CD4-positive, alpha-beta T cell treated with Interleukin-4 for 1 hour (primary cell): ENCODE measurements at places on chromosomes 12 and 14.

GRCh38 chr12:99997806-99998205 lies 13.1 kb upstream of the ANKS1B start:
- DNase-seq, result no peak

DNA sequence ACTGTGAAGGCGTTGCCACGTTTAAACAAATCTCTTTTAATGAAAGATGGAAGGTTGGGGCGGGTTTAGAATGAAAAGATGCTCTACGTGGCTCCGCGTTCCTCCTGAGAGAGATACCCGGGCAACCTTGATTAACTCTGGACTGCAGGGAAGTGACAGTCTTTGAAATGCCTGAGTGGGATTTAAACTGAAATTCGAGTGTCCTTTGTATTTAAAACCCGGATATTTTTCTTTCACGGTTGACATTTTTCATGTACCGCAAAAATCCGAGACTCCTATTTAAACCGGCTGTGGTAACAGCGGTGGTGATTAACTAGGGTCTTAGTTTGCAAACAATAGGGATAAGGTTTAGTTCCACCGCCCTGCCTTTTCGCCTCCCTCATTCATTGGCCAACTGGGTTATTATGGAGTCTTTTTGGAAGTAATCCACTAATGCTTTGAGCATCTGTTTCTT lies 707 bp downstream of the G2E3 start:
- no peak for DNase-seq

GRCh38 chr14:99891900-99892299 lies 98.7 kb downstream of the EML1 start:
- no peak for DNase-seq

GRCh38 chr12:12171991-12172511 lies 94.8 kb downstream of the LRP6 start:
- peak; percentile 14 for DNase-seq

GRCh38 chr12:49529414-49529813 lies 9.4 kb upstream of the KCNH3 start:
- no peak for DNase-seq

GRCh38 chr14:35414365-35414764 lies 9.8 kb upstream of the NFKBIA start:
- DNase-seq, result no peak

- DNase-seq, result no peak
Observed at GRCh38 chr14:41130274-41130673, 476.4 kb upstream of the LRFN5 start.

DNA sequence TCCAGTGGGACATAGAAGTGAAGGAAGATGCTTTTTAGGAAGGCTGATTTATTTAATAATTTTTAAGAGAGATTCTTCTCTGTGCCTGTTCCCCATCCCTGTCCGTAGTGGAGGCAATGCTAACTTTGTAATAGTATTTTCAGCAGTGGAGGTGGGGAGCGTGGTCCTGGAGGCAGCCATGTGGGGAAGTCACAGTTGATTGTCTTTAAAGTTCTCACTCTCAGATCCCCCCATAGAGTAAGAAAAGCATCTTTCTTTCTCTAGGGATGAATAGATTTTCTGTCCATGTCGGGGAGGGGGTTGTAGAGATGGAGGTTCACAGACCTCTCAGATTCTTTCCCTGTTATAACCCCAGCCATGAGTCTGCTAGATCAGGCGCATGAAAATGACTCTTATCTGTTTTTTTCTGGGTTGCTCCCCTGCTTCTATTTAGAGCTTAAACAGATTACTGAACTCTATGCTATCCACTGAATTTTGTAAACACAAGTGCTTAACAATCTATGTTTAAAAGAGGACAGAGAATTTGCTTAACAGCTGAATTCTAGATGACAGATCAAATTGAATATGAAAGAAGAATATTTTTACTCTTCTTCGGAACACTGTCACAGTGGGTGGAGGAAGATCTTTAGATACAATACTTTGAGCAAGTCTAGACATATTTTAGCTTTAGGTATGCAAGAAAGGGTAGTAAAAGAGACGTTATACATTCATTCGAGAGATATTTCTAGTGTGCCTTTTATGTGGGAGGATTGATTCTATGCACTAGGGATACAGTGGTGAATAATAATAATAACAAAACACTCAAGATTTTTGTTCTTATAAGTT lies 25.3 kb downstream of the TMEM117 start:
- DNase-seq, result no peak

GRCh38 chr14:25150401-25150800 lies 100.5 kb upstream of the STXBP6 start:
- DNase-seq, result no peak

- no peak for DNase-seq
Observed at GRCh38 chr12:113818833-113819232, 147.3 kb downstream of the RBM19 start.

DNA sequence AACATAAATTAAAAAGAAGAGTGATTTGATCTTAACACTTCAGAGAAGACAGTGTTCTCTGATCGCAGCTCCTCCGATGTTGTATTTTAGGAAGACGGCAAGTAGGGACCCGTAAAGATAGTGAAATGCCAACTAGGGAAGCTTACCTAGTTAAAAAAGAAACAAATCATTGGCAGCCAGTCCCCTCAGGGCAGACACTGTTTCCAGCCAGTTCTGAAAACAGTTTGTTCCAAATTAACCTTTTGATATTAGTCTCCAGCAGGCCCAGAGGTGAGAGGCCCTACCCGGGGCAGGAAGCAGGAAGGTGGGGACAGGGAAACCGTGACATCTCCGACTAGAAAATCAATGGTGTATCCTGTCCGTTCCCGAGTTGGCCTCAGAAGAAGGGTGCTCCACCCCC lies 56.0 kb downstream of the KSR2 start:
- no peak for DNase-seq

DNA sequence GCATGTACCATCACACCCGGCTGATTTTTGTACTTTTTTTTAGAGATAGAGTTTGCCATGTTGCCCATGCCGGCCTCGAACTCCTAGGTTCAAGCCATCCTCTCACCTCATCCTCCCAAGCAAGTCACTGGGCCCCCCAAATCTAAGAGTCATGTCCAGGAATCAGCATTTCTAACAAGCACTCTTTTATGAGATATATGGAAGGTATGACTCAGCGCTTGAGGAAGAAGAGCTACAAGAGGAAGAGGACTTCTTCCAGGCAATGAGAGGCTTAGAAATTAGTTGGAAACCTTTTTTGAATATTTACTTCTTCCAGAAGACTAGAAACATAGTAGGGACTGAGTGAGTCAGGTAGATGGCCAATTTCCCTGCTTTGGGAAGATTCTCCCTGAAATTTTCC lies 114.5 kb downstream of the HMGA2 start:
- no peak for DNase-seq

DNA sequence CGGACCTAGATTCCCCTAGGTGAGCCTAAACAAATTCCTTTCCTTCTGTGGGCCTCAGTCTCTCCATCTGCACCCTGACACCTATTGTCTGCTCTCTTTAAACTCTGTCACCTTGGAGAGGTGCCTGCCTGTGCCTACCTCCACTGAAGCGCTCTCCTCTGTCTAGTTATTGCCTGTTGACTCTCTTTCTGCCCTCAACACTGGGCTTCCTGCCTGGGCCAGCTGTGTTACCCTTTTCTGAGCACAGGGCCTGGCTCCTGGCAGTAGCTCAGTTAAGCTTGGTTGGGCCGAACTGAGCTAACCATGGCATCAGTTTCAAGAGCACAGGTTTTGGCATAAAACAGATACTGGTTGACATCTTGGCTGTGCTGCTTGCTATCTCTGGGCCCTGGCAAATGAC lies 43.5 kb downstream of the PRMT8 start:
- no peak for DNase-seq

DNA sequence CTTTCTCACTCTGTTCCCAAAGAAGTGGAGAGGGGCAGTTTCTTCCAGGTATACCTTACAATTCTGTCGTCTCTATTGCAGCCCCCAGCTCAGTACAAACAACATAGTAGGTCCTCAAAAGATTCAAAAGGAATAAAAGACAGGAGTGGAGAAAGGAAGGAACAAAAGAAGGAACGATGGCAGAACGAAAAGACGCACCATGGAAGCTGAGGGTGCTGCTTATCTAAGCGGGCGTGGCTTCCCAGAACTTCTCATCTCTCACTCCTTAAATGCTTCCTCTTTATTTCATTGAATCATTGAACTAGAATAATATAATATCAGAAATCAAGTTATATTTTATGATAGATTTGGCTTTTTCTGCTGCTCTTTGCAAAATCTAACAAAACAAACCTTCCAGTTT lies 13.7 kb upstream of the LTA4H start:
- DNase-seq, result no peak

DNA sequence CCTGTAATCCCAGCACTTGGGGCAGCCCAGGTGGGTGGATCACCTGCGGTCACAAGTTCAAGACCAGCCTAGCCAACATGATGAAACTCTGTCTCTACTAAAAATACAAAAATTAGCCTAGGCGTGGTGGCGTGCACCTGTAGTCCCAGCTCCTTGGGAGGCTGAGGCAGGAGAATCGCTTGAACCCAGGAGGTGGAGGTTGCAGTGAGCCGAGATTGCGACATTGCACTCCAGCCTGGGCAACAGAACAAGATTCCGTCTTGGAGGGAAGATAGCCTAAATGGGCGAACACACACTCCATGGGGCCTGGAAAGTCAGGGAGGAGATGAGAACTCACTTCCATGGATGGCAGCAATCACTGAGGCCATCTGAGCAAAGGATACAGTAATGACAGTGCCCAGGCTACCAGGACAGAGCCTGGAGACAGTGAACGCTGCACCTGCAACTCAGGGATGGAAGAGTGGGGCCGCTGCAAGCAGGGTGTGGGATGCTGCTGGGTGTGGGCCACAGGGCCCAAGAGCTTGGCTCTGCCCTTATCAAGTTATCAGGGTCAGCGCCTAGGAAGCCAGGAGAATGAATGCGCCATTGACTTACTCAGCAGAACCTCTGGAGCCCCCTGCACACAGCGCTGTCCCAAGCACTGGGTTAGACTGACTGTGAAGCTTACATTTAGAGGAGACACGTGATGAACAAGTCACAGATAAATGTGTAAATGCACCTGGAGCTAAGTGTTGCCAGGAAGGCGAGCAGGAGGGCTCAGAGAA lies 28.9 kb downstream of the FOXN3 start:
- no peak for DNase-seq

DNA sequence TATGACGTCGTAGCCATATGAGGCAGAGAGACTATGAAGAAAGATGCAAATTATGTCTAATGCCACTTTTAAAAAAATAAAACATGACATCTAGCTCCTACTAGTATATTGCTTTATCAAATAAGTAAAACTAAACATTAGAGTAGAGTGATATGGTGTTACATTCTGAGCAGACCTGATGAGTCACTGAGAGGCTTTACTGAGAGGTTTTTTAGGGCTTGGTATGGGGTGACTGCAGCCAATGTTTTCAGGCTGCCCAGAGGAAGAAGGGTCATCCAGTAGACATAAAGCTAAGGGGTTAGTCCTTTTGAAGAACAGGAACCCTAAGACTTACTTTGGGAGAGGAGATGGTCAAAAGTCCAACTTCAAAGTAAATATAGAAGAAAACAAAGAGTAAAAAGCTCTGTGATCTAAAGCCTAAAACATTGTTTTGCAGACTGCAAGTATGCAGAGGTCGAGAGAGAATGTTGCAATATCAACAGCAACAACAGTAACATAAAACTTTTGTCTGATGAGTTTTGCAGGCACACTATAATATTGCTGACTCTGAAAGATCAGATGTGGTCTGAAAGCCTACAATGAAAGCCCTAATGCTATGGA lies 774.7 kb downstream of the TMTC2 start:
- no peak for DNase-seq

GRCh38 chr14:86196471-86196870 lies 666.5 kb downstream of the FLRT2 start:
- no peak for DNase-seq

DNA sequence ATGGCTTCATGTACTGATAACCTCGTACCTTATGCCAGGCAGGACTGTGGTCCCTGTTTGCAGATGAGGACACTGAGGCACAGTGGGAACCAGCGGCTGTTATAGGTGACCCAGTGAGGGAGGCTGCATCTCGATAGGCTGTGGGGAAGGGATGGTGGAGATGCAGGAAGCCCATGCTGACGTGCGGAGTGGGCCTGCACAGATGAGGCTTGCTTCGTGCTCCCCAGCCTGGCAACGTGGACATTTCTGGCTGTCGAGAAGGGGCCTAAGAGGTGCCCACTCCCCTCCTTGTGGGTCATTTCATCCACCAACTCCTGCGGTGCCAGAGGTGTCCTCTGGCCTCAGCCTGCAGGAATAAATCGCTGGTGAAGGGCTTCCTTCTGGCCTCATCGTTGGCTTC lies 107.4 kb downstream of the SLC25A47 start:
- no peak for DNase-seq

- no peak for DNase-seq
Observed at GRCh38 chr12:113190761-113191160, 5.2 kb downstream of the RITA1 start.

DNA sequence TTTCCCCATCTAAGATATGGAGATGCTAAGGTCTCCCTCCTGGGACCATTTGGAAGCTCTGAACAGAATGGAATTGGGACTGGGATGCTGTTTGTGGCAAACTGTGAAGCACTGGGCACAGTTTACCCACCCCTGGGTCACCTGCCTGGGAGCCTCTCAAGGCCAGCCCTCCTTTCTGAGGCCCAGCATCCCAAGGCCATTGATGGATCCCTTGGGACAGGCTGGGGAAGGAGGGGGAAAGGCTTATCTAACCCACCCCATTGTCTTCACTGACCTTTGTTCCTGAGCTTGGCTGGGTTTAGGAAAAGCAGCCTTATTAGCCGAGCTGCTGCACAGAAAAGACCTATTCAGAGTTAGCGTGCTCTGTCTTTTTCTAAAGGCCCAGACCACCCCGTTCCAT lies 5.2 kb downstream of the CCDC85C start:
- DNase-seq, result no peak

- DNase-seq, result no peak
Observed at GRCh38 chr12:127558361-127558760, 708.6 kb upstream of the TMEM132C start.

DNA sequence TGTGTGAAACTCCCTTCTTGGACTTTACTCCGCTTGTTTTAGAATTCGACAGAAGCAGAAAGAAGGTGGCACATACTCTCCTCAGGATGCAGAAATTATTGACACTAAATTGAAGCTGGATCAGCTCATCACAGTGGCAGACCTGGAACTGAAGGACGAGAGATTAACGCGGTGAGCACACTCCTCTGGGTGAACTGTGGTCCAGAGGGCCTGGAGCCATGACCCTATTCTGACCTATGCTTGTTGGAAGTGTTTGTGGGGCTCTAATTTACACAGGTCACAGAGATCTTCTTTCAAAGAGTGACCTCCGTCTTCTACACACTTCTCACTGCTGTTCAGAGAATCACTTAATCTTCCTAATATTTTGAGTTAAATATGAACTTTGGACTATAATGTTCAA lies 72.5 kb upstream of the MYF6 start:
- DNase-seq, result no peak

GRCh38 chr14:101814934-101815333 lies 53.4 kb downstream of the PPP2R5C start:
- peak; percentile 24 for DNase-seq

DNA sequence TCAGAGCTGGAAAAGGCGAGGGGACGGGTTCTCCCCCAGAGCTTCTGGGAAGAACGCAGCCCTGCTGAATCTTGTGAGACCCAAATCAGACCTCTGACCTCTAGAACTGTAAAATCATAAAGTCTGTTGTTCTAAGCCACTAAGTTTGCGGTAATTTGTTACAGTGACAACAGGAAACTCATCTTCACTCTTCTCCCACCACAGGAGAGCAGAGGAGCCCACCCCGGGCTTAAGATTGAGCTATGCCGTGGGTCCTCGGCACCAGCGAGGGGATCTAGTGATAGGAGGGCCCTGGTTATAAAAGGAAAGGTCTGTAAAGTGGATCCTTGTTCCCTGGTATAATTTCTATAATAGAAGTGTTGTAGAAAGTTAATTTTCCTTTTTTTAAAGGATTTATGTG lies 7.6 kb downstream of the MLXIP start:
- DNase-seq, result no peak
